ENCODE measurements at places on chromosomes 2 and 18.

DNA sequence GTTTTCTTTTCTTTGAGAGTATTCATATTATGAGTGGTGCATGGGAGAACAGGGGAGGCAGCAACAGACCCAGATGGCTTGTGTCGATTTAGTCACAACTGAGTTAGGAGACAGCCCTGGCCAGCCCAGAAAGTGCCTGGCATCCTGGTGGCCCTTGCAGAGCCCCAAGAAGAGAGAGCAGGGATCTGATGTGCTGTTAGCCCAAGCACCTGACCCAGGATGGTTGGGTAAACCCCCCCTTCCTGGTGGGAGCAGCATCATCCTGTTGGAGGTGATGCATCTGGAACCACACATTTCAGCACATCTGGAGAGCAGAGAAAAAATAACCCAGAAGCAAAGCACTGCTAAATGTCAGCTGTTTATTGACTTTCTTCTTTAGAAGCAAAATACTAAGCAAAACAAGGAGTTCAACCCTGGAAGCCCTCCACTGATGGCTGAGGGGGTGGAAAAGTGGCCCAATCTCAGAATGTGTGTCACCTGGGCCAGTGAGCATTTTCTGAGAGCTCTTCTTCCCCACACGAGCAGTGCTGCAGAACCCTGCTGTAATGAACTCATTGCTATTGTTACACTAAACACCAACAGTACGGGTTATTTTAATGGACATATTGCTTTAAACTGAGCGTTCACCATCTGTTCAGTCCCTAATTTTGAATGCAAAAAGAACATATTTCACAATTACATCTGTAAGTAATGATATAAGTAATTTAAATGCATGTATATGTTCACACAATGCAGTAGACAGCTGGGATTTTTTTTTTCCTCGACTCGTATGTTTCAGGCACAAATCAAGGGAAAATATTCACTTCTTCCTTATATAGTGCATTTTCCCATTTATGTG, 100.6 kb upstream of the SMIM21 start:
- no peak for DNase-seq

DNA sequence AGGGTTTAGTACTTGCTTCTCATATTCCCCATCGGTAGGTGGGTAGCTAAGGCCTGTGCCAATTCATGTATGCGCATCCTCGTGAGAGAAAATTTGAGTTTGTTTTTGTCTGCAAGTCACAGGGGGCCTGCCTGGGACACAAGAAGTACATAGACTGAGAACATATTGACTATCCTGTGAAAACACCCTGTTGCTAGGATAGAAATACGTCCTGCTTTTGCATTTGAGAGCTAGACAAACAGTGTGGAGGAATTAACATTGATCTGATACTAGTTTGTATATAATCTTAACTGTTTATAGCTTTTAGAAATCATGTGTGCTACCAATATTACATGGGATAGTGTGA, 10.9 kb downstream of the WDR7 start:
- no peak for DNase-seq

DNA sequence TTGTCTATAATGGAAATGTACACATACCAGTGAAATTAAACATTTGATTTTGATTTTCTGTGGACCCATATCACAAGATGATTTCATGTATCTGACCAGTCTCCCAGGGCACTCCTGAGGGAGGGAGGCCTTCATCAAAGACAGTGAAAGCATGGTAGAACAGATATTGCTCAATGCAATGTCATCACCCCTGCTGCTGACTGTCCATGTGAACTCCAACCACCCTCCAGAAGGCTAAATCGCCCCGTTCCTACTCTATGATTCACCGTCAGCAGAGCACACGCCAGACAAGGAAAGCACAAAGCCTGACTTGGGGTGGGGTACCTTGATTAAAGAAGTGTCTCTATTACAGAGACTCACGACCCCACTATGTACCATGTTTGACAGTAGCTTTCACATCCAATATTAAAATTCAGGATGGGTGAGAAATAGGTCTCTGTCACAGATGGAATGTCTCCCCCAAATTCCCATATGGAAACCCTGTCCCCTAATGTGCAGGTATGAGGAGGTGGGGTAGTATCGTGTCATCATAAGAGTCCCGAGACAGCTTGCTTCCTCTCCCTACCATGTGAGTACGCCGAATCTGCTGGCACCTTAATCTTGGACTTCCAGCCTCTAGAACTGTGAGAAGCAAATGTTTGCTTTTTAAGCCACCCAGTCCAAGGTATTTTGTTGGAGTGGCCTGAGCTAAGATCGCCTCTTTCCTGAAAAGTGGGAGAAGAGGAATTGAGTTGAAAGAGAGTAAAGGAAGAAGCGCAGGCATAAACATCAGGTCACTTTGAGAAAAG, 42.4 kb downstream of the CYB5A start:
- DNase-seq, result no peak

GRCh38 chr2:67532387-67532786, 135.3 kb downstream of the ETAA1 start:
- no peak for DNase-seq

- DNase-seq, result no peak
Observed at GRCh38 chr2:189091253-189091652, 88.3 kb downstream of the COL5A2 start.

DNA sequence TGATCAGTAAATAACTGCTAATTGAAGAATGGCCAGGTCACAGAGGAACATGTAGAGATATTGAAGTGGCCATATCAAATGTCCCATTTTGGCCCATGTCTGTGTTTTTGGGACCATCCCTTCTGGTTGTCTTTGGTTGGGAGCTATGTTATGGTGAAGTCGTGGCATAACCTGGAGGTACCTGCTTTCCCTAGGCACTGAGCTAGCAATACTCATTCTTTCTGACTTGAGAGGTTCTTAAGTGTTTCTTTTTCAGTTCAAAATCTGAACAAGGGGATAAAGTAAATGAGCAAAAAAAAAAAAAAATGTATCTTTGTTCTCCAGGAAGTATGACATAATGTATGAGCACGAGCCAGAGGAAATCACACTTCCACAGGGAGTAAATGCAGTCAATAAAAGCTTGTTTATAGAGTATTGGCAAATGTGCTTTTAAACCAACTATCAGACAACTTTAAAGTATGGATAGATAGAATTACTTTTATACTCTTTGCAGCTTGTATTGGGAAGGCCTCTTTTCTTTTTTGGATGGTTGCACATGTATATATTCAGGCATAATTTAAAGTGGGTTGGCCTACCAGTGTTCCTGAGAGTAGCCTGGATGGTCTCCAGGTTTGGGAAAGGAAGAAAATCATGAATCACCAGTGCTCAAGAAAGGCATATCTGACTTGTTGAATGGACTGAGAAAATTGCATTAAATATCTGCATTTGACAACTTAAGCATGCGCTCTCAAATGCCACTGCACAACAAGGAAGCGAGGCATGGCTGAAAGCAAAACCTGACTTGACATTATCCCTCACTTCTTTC, 125.0 kb downstream of the SPHKAP start:
- DNase-seq, result no peak

GRCh38 chr2:20582600-20583221, 68.2 kb downstream of the HS1BP3 start:
- no peak for DNase-seq

GRCh38 chr2:170236680-170237047, 58.7 kb downstream of the MYO3B start:
- no peak for DNase-seq

DNA sequence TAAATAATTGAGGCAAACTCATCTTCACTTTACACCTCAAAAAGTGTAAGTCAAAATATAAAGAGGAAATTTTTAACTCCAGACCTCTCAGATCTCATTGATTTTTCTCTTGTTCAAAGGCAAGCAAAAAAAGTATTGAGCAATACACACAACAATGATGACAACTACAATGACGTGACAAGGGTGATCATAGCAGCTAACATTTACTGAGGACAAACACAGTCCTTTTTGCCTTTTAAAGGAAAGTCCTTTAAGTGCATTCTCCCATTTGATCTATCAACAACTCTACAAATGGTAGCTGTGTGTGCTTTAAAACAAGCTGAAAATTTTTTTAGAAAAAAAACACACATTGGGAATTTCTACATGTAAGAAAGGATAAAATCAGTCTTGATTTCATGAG, 123.5 kb upstream of the CTAGE1 start:
- no peak for DNase-seq

GRCh38 chr18:57668021-57668420, 46.4 kb upstream of the NARS1 start:
- DNase-seq, result no peak

- DNase-seq, result no peak
Observed at GRCh38 chr2:212898011-212898410, 253.4 kb downstream of the IKZF2 start.

GRCh38 chr2:2846332-2847208, 515.5 kb upstream of the MYT1L start:
- DNase-seq, result no peak

GRCh38 chr18:49495076-49495475, 8.0 kb upstream of the C18orf32 start:
- DNase-seq, result no peak

GRCh38 chr2:71787108-71787415, 333.7 kb downstream of the DYSF start:
- DNase-seq, result no peak

GRCh38 chr18:45670281-45670962, 53.6 kb upstream of the SLC14A1 start:
- DNase-seq, result peak; percentile 43

DNA sequence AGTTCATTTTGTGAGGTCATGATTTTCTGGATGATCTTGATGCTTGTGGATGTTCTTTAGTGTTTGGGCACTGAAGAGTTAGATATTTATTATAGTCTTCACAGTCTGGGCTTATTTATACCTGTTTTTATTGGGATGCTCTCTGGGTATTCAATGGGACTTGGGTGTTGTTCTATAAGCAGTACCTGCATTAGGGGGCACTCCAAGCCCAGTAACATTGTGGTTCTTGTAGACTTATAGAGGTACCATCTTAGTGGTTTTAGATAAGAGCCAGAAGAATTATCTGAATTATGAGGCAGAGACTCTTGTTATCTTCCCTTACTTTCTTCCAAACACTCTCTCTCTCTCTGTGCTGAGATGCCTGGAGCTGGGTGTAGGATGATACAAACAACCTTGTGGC, 470.0 kb downstream of the PIK3C3 start:
- DNase-seq, result no peak

- DNase-seq, result no peak
Observed at GRCh38 chr2:102522890-102523289, 49.9 kb downstream of the SLC9A4 start.

GRCh38 chr18:32422978-32423740, 47.5 kb downstream of the GAREM1 start:
- no peak for DNase-seq

- no peak for DNase-seq
Observed at GRCh38 chr2:132670496-132671150, 618 bp upstream of the LYPD1 start.

- no peak for DNase-seq
Observed at GRCh38 chr2:148102641-148103040, 81.8 kb downstream of the MBD5 start.

GRCh38 chr18:78636260-78636659, 343.4 kb upstream of the SALL3 start:
- DNase-seq, result no peak

DNA sequence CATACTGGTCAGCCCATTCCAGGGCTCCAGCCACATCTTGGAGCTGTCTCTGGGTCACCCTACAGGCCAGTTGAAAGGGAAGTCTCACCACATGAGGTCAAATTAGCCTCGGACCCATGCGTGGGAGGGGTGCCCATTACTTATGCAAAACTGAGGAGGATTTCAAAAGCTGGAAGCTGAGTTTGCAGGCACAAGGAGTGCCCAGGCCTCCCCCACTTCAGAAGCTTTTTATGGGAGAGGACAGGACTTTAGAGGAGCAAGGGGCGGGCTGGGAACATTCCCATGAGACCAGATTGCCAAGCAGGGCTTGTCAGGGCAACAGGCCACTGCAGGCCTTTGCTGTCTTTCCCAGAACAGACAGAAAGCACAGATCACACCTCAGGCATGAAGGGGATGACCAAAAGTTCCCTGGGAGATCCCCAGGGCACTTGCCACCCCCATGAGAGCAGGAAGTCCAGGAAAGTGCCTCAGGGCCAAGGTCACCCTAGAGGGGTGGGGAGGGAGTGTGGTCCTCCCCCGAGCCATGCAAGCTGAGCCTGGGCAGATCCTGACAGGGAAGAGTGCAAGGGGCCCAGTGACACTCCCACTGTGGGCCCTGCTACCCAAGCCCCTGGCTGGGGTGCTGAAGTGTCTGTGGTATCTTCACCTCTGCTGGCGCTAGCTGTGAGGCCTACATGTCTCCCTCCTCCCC, 267.7 kb downstream of the BCL11A start:
- no peak for DNase-seq

DNA sequence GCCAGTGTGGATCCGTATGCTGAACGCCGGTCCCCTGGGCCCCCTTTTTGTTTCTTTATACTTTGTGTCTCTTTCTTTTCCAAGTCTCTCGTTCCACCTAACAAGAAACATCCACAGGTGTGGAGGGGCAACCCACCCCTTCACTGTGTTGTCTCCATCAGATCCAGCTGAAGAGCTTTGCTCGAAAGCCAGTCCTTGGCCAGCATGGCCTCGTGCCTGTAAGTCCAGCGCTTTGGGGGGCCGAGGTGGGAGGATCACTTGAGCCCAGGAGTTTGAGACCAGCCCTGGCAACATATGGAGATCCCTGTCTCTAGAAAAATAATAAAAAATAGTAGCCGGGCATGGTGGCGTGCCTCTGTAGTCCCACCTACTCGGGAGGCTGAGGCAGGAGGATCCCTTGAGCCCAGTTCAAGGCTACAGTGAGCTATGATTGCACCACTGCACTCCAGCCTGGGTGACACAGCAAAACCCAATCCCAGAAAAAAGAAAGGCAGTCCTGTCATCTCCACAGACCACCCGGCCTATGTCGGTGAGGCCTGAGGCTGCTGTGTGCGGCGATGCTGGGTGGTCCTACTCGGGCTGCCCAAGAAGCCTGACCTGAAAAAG, 3.4 kb upstream of the HSBP1L1 start:
- DNase-seq, result no peak

DNA sequence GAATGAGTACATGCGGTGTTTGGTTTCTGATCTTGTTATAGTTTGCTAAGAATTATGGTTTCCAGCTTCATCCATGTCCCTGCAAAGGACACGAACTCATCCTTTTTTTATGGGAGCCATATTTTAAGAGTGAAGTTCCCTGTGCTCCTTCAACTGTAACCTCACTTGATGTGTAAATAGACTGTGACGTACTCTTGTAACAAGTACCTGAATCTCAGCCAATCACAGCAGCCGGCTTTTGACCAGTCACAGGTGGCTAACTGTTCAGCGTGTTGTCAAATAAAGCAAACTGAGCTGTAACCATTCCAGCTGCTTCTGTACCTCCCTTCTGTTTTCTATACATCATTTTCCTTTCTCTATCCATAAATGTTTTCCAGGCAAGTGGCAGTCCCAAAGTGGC, 774.3 kb upstream of the HS6ST1 start:
- no peak for DNase-seq

DNA sequence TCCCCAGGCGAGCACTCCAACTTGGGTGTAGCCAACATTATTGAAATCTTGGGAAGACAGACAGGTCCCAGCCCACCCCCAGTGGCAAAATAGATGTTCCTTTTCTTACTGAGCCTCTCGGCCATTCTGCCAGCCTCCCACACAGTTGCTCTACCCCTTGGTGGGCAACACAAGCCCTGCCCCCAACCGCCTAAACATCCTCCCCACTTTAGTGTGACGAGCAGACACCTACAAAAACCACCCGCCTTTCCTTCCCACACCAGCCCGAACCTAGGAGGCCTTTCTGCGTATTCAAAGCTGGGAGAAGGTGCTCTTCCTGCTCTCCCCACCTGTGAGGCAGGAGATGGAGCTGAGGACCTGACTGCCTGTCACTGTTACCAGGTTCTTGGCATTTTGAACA, 58.6 kb upstream of the CAB39 start:
- DNase-seq, result no peak

All from activated T-helper 2 cell treated with anti-CD3 and anti-CD28 coated beads, Interferon-gamma antibody, Interleukin-2, Interleukin-4, amounts not matched to agents 10 μg/mL and 5 μg/mL and 100 μg/mL, durations not matched to agents 14 hours and 24 hours and 36 hours (primary cell).